ENCODE measurements at places on chromosomes 16 and 17. TPM values are rescaled to one million over a fixed set of nuclear protein-coding genes. Genes with fewer than 3 reads are reported as not detected.
A peak's percentile ranks its signal among the peaks of the same experiment; 100 is the strongest.

GRCh38 chr16:8986111-8986510, 22.4 kb upstream of the USP7 start:
- DNase-seq = no peak

DNA sequence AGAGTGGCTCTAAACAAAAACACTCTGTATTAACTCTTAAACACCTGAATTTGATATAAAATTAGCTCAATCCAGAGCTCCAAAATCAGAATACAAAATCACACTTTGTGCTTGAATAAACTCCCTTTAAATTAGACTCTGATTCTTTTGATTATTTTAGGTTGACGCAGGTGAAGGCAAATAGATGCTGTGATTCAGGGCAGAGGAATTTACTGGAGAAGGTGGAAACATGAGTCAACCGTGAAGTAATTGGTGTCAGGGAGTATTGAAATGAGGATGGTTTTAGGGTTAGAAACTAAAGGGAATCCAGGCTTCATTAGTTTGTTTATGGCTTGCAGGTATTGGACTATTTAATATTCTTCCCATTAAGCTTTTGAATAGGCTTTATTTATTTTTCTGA, 37.1 kb upstream of the TEKT1 start:
- no peak for DNase-seq

- no peak for DNase-seq
Measured at GRCh38 chr16:53297477-53297876, 136.8 kb upstream of the RBL2 start.

DNA sequence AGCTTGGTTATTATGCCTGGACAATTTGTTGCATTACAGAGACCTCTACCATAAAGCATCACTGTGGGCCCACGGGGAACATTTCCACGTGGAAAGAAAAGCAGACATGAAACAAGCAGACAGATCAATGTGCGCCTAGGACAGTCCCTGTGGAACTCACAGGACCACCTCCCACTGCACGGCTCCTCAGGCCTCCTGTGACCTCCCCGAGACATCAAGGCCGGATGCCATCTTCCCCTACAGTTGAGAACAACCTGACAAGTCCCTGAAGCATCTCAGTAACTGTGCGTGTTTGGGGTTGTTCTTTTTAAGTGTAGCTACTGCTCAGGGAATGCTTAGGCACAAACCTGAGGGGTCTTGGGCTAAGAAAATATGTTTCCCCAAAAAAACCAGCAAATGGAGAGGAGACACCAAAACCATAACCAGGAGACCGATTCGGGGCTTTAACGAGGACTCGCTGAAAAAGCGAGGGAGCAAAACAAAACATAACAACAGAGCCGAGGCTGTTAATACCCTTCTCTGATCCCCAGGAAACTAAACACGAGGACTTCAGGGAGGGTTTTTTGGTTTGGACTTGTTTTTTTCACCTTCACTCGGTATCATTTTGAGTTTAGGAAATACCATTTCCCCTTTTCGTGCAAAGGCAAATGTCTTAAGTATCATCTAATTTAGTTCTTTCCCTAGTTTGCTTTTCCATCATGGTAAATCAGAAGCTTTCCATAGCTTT, 87.1 kb downstream of the CYTH1 start:
- DNase-seq = no peak

DNA sequence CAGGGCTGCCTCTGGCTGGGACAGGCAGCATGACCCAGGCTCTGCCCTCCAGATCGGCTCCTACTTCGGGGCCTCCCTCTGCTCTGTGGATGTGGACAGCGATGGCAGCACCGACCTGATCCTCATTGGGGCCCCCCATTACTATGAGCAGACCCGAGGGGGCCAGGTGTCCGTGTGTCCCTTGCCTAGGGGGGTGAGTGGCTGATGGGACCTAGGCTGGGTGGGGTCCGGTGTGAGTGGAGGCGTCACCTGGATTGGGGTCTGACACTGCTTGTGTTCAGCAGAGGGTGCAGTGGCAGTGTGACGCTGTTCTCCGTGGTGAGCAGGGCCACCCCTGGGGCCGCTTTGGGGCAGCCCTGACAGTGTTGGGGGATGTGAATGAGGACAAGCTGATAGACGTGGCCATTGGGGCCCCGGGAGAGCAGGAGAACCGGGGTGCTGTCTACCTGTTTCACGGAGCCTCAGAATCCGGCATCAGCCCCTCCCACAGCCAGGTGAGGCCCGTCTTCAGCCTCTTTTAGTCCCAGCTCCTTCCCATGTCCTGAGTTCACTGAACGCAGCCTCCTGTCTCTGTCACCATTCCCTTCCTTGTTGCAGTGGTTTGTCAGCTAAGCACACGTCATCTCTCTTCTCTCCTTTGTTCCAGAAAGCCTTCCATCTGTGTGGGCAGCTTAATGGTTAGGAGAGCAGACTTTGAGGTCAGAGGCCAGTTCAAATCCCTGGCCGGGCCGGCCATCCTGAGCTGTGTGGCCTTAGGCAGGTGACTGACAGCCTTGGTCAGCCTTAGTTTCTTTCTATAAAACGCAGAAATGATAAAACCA, 16.9 kb downstream of the COX6A2 start:
- DNase-seq = no peak

- no peak for DNase-seq
Measured at GRCh38 chr17:3762922-3763776, 37.8 kb downstream of the ITGAE start.

DNA sequence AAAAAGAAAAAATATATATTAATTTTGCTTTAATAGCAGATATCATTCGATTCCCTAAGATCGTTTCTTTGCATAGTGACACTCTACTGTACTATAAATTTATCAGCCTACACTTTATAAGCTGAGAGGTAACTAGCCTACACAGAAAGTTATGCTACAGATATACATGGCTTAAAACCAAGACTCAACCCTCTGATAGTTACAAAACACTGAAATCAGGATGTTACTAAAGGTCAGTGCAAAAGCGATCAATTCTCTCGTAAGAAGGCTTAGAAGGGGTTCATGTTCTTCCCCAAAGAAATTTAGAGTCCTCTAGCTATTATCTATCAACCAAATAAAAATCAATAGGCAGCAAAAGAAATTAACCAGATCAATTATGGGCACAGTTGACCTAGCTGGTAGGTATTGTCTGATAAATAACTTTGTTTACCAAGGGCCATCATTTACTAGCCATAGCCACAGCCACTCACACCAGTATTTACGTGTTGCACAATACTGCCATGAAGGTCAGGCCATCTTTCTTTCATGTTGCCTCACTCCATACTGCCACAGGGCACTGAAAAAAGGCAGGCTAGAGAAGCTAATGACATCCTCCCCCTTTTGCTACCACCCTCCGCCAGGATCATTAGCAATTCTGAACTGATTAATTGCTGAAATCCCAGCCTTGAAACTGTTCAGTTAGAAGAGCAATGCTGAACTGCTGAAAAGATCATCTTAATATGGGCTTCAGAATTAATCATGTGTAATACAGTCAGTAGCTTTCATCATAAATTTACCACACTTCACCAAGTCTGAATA, 43.7 kb downstream of the RND2 start:
- DNase-seq = no peak

DNA sequence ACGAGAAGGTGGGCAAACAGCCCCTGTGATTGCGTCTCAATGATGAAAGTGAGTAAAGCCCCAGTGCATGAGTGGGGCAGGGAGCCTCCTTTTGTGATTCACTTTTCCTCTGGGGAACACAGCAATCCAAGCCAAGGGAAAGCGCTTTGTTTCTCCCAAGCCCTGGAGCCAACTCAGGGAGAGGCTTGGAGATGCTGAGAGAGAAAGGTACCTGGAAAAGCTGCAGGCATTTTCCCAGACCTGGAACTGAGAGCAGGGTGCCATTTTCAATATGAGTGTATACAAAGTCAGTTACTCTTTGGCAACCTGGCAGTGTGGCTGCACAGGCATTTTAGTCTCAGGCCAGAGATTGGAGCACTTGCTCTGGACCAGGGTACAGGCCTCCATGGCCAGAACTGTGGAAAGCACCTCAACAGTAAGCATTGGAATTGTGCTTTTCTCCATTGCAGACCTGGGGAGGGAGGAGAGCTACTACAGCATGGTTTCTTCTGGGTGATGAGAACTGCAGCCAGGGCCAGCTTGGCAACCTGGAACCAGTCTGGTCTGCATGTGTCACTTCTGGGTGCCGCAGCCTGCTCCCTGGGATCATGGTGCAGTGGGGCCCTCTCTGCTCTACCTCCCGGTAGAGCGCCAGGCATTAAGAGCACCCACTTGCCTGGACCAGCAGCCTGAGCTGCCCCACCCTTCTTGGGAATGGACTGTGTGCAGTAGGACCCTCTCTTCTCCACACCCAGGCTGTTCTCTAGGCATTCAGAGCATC, 89.0 kb upstream of the CDH5 start:
- DNase-seq = no peak

GRCh38 chr17:80504686-80505413, 28.4 kb upstream of the NPTX1 start:
- peak; percentile 76 for DNase-seq

DNA sequence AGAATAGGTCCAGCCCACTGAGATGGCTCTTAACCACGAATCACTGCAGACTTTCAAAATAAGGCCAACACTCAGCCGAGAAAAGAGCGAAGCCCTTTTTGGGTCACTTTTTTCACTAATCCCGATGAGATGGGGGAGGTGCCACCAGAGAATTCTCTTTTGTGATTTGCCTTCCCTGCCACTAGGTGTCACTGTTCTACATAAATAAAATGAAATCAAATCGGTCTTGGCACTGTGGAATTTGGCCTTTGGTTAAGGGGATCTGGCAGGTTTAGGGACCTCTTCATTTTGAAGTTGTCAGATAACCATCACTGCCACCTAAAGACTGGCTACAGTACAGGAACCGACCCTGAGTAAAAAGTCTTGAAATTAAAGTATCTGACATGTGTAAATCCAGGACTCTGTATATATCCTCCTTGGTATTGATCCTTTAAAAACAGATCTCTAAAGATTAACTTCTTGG, 147.0 kb downstream of the HS3ST4 start:
- peak; percentile 69 for DNase-seq

DNA sequence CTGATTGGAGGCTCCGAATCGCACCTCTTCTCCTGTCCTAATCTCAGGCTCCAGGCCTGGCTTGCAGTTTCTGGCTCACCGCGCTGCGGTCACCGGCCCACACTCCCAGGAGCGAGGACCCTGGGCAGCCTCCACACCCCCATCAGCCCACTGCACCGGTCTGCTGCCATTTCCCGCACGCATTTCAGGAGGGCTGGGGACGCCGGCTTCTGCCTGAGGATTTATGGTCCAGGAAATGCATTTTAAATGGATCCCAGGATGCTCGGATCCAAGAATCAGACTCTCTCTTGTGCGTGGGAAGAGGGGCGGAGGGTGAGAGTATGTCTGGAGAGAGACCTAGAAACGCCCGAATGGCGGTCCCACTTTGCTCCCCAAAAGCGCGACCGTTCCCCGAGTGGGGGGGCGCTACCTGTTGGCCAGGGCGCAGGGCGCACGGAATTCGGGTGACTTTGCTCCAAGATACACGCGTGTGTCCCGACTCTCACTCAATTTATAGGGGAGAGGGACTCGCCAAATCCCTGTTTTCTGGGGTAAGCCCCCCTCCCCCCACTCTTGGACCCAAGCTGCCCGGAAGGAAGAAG, 817 bp upstream of the JPH3 start:
- DNase-seq = no peak

GRCh38 chr16:56611281-56611833, 3.0 kb downstream of the MT2A start:
- peak; percentile 61 for DNase-seq

DNA sequence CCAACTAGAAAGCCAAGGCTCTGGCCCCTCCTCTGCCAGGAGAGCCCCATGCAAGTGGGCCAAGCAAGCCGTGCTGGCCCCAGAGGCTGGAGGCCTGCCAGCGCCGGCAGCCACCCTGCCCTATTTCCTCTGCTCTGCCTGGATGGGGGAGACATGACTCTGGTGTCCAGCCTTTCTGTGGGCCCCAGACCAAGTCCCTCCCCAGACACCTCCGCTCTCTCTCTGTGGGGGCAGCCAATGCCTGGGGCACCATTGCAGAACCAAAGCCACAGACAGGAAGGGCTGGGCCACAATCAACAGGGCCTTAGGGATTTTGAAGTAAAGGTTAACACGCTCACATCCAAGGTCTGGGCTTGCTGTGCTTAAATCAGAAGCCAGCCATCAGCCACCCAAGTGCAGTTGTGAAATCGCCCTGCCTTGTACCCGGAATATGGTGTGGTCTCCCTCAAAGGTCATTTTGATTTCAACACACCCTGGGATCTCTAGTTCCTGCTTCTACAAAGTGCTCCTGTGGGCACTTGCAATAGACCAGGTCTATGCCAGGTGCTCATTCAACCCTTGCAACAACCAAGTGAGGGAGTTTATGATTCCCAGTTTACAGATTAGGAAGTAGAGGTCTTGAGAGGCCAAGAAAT, 63.5 kb upstream of the TEX2 start:
- no peak for DNase-seq

GRCh38 chr17:63382826-63383225, 63.3 kb downstream of the CYB561 start:
- DNase-seq = no peak

GRCh38 chr16:64122177-64122576, 999.7 kb downstream of the CDH11 start:
- DNase-seq = no peak

Gene DLX4
- total RNA-seq = 0.13 TPM

Gene GLP2R
- total RNA-seq = not detected

Gene AP2B1
- total RNA-seq = 45.4 TPM

Gene LGALS9B
- total RNA-seq = not detected

Gene ENDOV
- total RNA-seq = 11.3 TPM
